NCI-H2107 (cell line): ENCODE measurements at places on chromosomes 6 and 20.

DNA sequence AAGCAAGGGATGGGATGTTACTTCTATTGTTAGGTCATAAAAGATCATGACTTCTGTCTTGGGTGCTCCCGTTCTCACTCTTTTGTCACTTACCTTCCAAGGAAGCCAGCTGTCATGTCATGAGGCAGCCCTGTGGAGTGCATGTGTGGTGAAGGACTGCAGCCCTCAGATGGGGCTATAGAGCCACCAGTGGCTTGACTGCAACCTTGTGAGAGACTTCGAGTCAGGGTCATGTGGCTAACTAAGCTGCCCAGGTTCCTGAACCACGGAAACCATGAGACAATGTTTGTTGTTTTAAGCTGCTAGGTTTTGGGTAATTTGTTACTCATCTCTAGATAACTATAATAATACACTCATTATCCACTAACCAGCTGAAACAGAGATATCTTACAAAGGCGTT, 477.1 kb downstream of the BTBD3 start:
- no peak for DNase-seq

- no peak for DNase-seq
Measured at GRCh38 chr6:89954721-89955148, 60.5 kb downstream of the GJA10 start.

- no peak for DNase-seq
Measured at GRCh38 chr6:38239719-38240451, 399.8 kb downstream of the BTBD9 start.

- DNase-seq = no peak
Measured at GRCh38 chr20:32285621-32286371, 8.3 kb downstream of the KIF3B start.

DNA sequence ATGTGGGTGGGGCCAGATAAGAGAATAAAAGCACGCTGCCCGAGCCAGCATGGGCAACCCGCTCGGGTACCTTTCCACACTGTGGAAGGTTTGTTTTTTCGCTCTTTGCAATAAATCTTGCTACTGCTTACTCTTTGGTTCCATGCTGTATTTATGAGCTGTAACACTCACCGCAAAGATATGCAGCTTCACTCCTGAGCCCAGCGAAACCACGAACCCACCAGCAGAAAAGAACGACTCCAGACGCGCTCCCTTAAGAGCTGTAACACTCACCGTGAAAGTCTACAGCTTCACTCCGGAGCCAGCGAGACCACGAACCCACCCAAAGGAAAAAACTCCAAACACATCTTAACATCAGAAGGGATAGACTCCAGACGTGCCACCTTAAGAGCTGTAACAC, 76.7 kb downstream of the TFAP2A start:
- no peak for DNase-seq

DNA sequence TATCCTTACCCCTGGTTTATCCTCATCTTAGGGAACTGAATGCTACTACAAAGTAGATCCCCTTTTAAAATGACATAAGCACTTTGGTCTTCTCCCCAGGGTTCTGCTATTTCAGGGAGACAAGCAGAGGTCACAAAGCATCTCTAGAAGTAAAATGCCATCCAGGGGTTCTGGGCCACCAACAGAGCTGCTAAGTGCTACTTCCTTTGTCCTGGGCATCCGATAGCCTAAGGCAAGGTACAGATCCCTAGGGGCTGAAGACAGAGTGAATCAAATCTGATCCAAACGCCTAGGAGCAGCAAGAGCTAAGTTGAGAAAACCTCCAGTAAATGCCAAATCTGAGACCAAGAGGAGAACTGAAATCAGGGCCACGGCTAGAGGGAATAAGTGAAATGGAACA, 161.2 kb downstream of the PTPRT start:
- DNase-seq = no peak

DNA sequence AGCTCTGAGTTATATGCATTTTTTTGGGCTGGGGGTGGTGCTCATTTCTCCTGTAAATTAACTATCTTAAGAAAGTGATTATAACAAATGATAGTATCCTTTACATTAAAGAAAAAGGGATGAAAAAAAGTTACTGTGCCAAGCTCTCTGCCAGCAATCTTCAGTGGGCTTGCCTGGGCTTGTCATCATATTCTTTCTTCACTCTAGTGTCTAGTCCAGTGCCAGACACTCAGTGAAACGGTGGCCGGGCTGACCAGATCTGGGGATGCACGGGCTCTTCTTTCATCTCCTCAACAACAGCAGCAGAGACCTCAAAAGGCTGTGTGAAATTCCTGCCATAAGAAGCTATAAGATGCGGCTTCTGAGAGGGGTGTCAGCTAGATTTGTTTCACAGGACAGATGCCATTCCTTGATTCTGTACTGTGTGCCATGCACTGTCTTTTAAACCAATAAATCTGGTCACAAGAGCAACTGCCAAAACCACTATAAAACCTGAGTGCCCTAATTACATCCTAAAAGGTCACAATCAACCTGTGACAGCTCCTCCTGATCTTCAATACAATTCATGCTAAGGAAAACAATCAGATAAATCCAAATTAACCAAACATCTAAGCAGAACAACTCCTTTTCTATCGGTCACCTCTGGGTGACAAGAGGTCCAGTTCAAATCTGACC, 12.1 kb downstream of the EXOC2 start:
- no peak for DNase-seq

DNA sequence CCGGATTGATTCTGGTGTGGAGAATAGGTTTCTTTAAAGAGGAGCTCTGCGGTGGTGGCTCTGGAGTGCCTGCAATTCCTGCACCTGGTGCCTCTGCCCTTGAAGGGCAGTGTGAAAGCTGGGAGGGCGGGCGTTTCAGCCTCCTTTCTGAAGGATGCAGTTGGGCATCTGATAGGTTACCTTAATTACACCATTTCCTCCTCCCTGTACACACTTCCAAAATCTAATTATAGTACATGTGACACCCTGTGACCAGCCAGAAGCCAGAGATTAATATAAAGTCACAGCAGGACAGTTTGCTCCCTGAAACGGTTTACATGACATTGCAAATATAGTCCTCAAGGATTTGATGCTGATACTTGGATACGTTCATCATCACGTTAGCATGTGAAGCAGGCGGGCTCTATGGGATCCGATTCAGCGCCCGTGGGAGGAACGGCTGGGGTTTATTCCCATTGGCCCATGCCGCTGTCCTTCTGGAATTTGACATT, 548.2 kb downstream of the QKI start:
- DNase-seq = no peak
